Activated CD4-positive, alpha-beta T cell treated with anti-CD3 and anti-CD28 coated beads, Interleukin-2, amount 50 U/mL, for 24 hours (primary cell): ENCODE measurements at places on chromosomes 16 and 17.

GRCh38 chr17:55448681-55449080, 27.0 kb upstream of the MMD start:
- DNase-seq = no peak

DNA sequence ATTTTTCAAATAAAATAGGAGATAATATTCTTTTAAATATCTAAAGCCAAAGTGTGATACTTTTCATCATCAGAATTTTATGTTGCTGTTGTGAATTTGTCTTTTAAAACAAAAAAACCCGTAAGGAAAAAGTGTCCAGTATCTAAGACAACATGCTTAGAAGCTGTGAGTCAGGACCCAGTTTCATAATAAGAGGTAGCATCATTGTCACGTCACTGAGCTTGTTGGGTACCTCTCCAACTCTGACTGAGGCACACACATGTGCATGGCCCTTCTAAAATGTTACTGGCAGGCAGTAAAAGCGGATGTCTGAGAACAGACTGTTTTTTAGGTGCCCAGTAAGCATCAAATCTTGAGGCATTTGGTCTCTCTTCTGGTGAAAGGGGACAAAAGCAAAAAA, 2.5 kb downstream of the CIAPIN1 start:
- DNase-seq = no peak

DNA sequence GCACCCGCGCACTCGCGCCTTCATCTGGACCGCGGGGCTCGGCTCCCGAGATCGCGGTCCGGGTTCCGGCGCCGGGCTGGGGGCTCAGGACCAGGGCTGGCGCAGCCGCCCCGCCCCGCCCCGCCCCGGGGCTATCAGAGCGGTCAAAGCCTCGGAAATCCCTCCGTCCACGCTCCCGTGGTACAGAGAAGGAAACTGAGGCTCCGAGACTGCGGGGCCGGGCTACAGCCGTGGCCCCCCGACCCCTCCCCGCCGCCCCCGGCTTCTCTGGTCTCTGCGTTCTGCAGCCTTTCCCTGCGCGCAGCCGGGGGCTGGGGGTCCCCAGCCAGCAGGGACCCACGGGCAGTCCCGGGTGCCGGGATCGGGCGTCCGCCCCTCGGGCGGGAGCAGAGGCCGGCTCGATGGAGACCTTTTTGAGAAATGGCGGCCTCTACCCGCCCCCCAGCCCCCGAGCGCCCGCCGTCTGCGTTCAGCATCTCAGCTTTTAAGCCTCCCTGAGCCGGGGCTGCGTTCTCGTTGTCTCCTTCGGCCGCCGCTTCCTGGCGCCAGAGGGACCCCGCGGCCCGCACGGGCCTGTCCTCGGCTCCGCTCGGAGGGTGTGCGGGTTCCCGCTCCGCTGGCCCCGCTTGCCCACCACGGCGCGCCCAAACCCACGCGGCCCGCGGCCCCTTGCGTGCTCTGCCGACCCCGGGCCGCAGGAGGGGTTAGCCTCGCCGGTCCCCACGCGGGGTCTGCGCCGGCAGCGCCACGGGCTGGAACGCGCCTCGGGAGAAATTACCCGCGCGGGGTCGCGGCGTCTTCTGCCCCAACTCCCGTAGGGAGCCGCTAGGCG, 1.5 kb upstream of the NPTX1 start:
- DNase-seq = no peak

- DNase-seq = no peak
Measured at GRCh38 chr16:77785373-77785764, 3.0 kb upstream of the VAT1L start.

GRCh38 chr16:50651835-50652438, 29.2 kb downstream of the SNX20 start:
- DNase-seq = no peak

DNA sequence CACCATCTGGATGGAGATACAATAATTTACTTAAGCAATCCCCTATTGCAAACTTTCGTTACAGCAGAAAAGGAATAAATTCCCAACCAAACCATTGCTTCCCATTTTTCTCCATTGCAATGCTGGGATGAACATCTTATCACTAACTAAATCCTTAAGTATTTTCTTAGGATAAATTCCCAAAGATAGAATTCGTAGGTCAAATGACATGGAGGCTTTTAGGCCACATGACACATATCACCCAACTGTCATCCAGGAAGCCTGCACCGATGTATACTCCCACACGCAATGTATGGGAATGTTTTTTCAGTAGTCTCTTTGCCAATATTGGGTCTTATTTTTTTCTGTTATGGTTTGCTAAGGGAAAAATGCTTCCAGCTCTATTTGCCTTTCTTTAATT, 1.6 kb upstream of the TLCD2 start:
- DNase-seq = no peak

GRCh38 chr16:10097271-10097670, 85.0 kb downstream of the GRIN2A start:
- no peak for DNase-seq

GRCh38 chr17:76757256-76757655, 19.3 kb downstream of the MFSD11 start:
- no peak for DNase-seq
